ENCODE measurements at places on chromosomes 12 and 14.

DNA sequence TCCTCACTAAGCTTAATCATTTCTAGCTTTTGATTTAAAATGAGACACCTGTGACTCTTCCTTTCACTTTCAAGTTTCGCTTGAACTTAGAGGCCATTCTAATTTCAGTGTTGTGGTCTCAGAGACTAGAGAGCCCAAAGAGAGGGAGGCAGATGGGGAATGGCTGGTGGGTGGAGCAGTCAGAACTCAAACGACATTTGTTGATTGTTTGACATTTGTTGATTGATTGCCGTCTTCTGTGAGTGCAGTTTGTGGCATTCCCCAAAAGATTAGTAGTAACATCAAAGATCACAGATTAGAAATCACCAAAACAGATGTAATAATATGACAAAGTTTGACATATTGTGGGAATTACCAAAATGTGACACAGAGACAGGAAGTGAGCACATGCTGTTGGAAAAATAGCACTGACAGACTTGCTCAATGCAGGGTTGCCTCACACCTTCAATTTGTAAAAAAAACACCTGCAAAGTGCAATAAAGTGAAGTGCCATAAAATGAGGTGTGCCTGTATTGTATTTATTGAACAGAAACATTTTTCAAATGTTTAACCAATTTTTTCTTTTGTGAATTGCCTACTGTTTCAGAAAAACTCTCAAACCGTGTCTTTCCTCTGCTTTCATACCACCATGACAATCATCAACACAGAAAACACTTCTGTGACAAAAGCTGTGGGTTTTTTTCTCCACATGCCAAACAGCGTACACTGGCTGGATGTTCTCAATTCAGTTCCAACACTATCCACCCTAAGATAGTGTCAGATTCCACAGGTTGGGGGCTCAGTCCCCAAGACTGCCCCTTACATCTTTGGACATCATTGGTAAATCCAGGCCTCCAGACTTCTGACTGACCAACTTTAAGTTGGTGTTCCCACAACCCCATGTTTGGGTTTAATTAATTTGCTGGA is 376.3 kb upstream of the RGS6 start:
- DNase-seq = no peak

GRCh38 chr14:90426663-90427062 is 29.8 kb downstream of the CALM1 start:
- DNase-seq = no peak

- no peak for DNase-seq
Observed at GRCh38 chr14:87407344-87407743, 585.6 kb downstream of the GALC start.

DNA sequence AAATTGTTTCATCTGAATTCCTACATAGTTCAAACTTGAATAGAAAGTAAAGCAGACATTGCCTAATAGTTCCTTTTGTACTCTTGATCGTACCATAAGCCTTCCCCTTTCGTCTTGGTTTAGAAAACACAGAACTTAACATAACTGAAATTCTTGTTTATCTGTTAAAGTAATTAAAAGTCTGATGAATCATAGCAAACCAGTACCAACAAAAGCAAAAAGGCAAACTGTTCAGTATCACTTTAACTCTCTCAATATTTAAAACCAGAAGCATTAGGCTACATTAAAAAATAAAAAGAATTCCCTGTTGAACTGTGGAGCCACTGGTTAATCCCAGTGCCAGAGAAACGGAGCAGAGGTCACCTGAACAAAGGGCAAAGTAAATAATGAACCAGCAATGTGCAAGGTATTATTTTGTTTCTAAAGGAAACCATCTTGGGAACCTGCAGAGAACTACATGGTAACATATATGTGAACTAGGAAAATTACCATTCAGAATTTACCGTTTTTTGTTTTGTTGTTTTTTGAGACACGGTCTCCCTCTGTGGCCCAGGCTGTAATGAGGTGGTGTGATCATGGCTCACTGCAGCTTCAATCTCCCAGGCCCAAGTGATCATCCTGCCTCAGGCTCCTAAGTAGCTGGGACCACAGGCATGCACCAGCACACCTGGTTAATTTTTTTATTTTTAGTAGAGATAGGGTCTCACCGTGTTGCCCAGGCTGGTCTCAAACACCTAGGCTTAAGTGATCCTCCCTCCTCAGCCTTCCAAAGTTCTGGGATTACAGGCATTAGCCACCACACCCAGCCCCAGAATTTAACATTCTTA is 17.1 kb upstream of the HIGD1C start:
- DNase-seq = no peak

GRCh38 chr12:50569321-50569720 is 64.5 kb downstream of the DIP2B start:
- no peak for DNase-seq

DNA sequence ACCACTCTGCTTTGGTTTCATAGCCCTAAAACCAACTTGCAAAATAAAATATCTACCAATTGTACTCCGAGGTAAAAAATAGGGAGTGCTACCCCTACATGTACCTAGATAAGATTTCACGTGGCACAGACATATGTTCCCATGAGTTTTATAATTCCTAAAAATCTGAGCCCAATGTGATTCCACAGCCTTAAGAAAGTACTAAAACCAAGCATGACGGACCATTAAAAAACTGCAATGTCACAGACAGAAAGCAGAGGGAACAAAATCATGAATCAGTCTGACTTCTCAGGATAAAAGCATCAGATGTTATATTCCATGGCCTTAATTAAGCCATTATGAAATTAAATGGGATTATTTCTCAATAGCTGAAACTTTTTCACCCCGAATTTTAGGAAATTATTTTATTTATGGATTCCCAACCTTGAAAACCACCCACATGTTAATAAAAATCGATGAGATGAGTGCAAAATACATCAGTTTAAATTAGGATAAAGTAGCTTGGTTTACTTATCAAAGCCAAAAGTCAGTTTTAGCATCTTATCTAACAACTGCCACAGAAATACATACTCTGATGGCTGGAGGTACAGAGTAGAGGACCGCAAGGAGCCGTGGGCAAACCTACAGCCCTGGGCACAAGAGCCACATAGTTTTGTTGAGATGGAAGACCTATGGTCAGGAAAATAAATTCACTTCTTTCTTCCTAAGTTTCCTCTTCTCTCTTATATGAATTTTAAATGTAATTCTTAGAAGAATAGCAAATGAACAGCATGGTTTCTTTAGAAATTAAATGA is 4.5 kb downstream of the ITPR2 start:
- no peak for DNase-seq

DNA sequence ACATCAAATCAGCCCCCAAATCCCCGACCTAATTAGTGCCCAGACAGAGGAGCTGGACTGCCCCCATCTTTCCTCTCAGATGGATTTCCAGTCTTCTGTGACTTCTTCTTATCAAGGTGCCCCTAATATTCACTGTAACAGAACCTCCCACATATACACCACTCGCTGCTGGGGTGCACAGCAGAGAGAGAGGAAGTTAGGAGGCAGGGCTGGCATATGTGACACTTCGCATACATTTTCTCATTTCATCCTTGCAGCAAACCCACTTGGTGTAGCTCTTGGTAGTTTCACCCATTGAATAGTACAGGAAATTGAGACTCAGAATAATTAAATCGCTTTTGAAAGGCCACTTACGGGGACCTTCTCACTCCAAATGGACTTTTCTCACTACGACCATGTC is 56.5 kb upstream of the CCND2 start:
- no peak for DNase-seq

DNA sequence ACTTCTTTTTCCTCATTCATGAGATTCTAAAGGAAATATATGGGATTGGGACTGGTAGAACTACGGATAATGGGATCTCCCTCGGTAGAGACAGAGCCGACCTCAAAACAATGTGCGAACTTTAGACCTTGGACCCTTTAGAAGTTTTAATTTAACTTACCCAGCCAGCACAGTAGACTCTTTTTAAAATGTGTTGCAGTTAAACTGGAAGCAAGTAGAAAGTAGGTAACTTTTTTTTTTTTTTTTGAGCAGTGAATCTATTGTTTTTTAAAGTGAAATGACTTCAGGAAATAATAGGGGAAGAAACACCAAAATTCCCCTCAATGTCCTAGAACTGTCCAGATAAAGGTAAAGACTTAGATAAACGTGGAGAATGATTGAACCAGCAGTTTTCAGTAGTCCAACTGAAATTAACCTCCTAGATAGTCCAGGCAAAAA is 1.1 kb upstream of the ATXN2 start:
- DNase-seq = no peak

- DNase-seq = no peak
Observed at GRCh38 chr14:68450391-68451120, 342.3 kb downstream of the ZFP36L1 start.

GRCh38 chr12:114450515-114451300 is 44.8 kb upstream of the TBX5 start:
- no peak for DNase-seq

GRCh38 chr14:100320157-100320856 is 2.8 kb upstream of the SLC25A47 start:
- DNase-seq = no peak

GRCh38 chr12:95848575-95849388 is 10.0 kb upstream of the SNRPF start:
- no peak for DNase-seq

DNA sequence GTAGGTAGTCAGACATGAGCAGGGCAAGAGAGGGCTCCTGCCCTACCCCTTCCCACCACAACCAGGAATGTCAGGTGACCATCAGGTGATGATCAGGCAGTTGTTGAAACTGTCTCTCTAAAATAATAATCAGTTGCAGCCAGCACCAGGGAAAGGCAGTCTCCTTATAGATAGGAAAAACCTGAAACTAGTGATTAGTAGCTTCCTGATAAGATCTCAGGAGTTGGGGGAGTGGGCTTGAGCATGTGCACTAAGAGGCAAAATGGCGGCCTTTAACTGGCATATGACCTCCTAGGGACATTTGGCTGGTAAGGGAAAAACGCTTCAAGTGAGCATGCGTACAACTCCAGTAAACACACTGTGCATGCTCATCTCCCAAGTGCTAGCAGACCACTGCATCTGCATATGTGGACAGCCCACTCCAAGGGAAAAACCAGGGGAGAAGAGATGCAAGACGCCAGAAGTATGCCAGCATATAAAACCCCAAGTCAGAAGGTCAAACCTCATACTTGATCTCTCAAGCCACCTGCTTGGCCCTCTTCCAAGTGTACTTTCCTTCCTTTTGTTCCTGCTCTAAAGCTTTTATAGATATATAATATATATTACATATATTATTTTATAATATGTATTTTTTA is 37.1 kb downstream of the TGFB3 start:
- DNase-seq = no peak

GRCh38 chr14:81474148-81474492 is 59.5 kb downstream of the SEL1L start:
- DNase-seq = no peak

DNA sequence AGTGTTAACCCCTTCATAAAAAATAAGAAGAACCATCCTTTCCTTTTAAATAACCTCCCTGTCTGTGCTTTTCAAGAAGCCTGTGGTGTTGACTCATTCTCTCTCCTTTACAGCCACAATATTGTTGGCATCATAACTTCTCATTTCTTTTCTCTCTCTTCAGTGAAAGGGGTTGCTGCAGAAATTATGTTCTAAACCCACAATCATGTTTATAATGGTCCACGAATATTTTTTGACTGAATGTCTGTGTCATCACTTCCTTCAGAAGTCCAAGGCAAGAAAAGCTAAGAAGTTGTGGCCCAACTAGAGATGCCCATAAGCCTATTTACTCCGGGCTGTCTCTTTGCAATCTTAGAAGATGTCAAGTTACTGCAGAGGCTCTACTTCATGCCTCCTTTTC is 488.3 kb downstream of the APAF1 start:
- no peak for DNase-seq

DNA sequence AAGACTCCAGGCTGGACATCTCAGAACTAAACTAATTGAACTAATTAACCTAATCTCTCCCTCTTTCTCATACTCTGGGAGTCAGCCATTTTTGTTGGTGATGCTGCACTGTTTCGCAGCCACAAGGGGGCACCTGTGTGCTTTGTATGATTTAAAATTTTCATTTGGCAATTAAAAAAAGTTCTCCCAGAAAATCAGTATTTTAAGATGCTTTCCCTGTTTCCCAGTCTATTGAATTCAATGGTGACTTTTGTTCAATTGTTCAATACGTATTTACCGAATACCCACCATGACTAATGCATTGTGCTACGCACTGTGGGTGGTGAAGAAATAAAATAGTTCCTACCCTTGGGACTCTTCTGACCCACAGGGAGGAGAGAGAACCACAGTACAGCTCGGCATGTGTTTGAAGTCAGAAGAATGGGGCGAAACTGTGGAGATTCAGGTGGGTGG is 63.7 kb downstream of the ZNF664 start:
- no peak for DNase-seq

GRCh38 chr14:65920996-65921395 is 508.5 kb downstream of the FUT8 start:
- DNase-seq = no peak

DNA sequence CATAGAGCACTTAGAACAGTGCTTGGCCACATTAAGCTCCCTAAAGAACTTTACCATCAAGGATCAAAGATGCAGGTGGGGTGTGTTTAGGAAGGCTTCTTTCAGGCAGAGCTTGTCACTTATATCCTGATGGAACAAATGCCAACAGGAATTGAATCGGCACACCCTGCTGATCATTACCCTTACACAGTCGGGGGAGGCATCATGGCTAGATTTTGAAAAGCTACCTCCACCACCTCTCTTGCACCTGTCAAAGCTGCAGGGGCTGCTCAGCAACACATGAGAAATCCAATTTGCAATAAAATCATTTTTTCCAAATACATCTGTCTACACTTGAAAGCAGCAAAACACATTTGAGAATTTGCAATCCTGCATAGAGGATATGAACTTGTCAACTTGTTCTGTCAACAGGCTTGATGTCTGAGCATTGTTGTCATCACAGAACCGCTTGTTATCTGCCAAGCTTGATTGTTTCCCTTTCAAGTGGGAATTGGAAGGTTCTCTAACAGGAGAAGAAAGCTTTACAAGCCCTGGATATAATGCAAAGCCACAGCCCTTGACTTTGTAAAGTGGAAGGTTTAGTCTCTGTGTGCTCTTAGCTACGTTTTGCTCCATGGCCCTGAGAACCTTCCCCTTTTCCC is 24.6 kb upstream of the TRIM9 start:
- DNase-seq = no peak

DNA sequence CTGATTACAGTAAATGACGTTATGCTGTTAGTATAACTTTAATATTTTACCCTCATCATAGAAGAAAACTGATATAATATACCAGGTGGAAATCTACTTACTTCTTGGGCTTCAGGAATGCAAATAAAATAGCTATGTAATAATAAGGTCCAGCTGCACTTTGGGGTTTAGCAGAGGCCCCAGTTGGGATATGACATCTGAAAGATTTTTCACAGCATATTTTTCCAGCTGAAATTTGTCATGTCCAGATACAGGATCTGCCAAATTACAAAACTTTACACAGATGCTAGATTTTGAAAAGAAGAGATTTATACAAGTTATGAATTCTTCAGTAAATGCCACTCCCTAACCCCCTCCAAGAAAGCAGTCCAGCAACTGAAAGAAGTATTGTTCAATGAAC is 29.2 kb upstream of the DCN start:
- DNase-seq = no peak

DNA sequence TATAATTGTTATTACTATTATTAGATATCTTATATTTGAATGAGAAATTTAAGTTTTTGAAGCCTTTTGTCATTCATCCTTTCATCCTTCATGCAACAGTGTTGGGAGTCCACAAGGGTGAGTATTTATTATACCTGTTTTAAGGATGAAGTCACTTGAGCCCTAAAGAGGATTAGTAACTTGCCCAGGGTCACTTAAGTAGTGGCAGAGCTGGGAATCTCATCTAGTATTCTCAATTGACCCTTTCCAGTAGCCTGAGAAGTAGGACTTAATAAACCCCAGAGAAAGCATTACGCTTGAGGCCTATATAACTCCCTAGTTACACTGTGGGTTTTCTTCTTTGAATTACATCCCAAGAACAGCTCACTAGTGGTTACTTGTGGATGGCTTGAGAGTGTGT is 119.8 kb downstream of the SRGAP1 start:
- DNase-seq = no peak
